ENCODE measurements at places on chromosomes 13 and 19.

- peak; percentile 86 for DNase-seq
Observed at GRCh38 chr19:16325641-16326400, 1.2 kb downstream of the KLF2 start.

DNA sequence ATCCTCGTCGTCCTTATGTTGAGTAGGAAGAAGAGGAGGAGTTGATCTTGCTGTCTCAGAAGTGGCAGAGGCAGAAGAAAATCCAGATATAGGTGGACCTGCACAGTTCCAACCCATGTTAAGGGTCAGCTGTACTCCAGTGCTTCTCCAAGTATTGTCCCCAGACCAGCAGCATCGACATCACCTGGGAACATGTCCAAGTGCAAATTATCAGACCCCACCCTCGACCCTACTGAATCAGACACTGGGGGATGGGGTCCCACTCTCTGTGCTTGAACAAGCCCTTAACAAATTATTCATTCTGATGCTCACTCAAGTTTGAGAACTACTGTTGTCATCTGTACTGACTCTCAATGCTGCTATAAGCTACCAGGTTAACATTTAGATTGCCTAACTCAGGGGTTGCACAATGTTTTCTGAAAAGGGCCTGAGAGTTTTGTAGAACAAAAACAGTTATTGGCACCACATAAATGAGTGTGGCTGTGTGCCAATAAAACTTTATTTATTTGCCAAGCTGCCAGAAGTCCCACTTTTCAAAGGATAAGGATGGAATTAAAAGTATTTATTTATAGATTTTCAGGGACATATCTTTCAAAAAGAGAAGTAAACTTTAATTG, 226.7 kb upstream of the IPO5 start:
- peak; percentile 19 for DNase-seq

GRCh38 chr19:18416778-18417249, 2.4 kb upstream of the SSBP4 start:
- DNase-seq = peak; percentile 96

DNA sequence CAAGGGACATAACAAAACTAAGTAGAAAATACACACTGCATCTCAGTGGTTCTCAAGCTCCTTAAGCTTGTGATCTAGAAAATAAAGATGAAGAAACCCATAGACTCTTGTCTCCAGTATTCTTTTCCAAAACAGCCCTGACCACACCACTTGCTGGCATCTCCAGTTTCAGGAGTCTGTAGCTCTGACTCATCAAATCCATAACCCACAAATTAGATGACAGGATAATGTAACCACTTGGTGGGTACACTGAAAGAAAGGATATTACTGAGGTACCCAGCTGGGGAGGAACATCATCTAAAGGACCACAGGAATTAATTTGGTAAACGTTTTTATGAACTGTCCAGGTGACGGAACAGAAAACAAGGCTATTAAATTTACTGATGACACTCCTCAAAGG, 214.7 kb downstream of the VWA8 start:
- no peak for DNase-seq

DNA sequence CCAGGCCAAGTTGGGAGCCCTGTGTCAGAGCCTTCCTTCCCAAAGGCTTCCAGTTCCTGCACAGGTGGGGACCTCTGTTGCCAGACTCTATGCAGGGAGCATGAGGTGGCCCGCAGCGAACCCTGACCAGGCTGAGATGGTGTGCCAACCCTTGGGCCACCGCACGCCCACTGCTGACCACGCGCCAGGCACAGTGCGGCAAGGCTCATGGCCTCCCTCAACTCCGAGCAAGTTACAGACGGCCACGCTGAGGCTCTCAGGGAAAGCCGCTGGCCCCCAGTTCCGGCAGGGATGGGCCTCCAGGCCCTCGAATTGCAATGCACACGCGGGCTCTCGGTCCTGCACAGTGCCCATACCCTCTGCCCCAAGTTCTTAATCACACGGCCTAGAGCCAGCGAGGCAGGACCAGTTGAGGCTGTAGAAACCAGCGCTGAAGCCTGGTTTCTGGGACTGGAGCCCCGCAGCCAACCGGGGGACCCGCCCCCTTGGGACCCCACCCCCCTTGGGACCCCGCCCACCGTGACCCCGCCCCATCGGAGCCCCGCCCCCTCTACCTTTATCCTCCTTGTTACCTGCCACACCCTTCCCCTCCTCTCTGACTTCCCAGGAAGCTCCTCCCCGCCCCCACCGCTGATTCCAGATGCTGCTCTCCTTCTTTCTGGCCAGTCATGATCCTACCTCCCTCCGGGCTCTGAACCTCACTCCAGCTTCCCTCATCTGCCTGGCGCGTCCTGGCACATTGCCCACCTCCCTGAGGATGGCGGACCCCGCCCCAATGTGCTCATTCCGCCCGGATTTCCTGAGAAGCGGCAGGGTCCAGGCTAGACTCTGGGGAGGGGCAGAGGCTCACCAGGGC, 6.0 kb downstream of the PEX11G start:
- DNase-seq = peak; percentile 56

GRCh38 chr13:110012102-110012739, 225.8 kb upstream of the IRS2 start:
- DNase-seq = no peak

GRCh38 chr19:34484328-34484727, 2.8 kb downstream of the WTIP start:
- DNase-seq = no peak

GRCh38 chr19:43780706-43781525, at the start of gene KCNN4:
TSS of gene KCNN4 (minus strand) at chr19:43780973. CDS start at chr19:43780861, 112 bp downstream.
- DNase-seq = no peak

DNA sequence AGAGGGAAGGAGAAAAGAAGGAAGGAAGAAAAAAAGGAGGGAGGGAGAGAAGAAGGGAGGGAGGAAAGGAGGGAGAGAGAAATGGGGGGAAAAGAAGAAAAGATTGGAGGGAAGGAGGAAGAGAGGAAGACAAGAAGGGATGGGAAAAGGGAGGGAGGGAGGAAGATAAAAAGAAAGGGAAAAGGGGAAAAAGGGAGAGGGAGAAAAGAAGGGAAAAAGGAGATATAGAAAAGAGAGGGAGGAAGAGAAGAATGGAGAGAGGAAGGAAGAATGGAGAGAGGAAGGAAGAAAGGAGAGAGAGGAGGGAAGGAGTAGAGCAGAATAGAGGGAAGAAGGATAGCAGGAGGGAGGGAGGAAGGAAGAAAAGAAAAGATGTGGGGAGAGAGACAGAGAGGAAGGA, 334.6 kb downstream of the TSHZ3 start:
- DNase-seq = no peak

DNA sequence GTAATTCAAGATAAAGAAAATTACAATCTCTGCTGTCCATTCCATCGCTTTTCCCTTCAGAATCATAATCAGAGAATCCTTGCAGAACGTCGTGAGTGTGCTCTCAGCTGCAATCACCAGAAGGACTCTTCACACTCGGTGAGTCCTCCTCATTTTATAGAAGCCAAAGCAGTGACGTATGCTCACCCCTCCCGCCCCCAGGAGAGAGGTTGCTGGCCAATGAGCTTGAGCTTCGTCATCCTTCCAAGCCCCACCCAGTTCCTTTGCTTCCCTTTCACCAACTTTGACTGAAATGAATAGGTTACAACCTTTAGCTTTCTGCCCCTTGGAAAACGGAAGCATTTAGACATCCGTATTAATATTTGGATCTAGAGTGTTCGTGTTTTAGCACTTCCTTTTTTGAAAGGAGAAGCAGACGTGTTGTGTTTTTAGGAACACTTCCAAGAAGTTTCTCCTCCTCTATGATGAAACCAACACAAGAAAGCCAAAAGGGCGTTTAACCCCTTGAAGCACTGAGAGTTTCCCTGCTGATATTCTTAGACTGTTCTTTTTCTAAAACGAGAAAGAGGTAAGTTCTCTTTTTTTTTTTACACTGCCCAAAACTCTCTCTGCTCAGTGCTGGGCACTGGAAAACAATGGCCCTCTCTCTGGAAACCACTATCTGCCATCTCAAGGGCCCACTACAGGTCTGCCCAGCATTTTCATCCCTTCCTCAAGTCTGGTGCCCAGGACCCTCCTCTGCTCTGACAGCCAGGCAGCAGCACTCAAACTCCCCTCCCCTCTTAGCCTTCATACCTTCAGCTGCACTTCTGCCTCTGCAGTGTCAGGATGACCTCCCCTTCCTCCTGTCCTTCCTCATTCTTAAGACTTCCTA, 44.3 kb upstream of the CEACAM21 start:
- DNase-seq = peak; percentile 42

DNA sequence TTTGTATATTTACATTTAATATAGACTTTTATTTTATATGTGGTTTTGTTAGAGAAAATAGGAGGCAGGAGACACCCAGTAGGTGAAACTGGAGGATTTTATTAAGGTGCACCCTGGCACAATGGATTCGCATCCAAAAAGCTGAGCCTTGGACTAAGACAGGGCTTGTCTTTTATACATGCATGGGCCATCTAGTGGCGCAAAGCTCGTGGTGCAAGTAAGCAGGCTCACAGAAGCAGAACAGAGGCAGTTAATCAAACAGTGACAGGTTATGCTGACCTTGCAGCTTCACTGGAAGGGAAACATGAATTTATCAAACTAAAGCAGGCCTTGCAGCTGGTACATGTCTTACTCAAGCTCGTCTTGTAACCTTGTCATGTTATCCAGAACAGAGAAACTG, 58.8 kb upstream of the ZNF681 start:
- DNase-seq = peak; percentile 7
